ENCODE measurements at places on chromosomes 3 and 15.

GRCh38 chr3:173725507-173725906 lies 328.0 kb downstream of the NLGN1 start:
- DNase-seq = no peak

DNA sequence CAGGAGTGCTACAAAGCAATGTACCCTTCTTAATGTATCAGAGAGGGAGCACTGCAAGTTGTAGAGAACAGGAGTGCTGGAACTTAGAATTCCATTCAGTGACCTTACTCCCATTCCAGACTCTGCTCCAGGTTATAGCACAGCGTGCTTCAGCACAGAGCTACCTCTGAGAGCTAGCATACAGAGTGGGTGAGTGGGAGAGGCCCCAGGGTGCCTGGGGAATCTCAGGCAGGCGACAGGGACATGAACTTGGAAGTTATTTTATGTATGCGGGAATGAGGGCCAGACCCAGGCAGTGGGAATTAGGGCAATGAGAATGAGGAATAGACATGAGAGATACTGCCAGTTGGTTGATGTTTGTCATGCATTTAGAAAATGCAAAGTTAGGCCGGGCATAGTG lies 3.7 kb upstream of the KNG1 start:
- DNase-seq = no peak

- DNase-seq = no peak
Observed at GRCh38 chr3:16506884-16507577, 6.5 kb downstream of the RFTN1 start.

DNA sequence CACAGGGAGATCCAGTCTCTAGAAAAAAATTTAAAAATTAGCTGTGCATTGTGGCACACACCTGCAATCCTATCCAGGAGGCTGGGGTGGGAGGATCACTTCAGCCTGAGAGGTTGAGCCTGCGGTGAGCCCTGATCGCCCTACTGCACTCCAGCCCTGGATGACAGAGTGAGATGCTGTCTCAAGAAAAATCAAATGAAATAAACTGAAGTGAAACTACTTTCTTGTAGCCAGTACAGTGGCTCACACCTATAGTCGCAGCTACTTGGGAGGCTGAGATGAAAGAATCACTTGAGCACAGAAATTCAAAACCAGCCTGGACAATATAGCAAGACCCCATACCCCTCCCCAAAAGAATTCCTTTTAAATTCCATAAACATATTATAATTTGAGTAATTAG lies 35.4 kb downstream of the SMARCC1 start:
- no peak for DNase-seq

DNA sequence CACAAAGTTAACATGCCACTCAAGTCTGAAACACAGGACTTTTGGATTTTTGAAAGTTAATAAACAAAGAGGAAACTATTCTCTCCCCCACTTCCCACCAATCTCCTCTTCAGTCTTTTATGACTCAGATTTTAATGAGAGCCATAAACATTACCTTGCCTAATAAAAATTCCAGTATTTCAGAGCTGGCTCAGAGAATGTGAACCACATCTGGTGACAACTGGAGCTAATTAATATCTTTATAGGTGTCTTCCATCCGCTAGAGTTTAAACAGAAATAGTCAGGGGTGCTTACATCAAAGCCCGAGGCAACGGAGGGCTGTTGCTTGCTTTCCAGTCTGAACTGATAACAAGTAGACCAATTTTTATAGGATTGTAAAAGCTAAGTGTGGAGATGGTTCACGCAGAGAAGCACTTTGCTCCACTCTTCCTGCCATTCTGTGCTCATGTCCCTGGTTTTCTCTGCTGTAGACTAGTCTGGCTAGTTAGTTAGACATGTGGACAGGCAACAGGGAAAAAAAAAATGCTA lies 363.6 kb downstream of the NR2F2 start:
- DNase-seq = no peak

DNA sequence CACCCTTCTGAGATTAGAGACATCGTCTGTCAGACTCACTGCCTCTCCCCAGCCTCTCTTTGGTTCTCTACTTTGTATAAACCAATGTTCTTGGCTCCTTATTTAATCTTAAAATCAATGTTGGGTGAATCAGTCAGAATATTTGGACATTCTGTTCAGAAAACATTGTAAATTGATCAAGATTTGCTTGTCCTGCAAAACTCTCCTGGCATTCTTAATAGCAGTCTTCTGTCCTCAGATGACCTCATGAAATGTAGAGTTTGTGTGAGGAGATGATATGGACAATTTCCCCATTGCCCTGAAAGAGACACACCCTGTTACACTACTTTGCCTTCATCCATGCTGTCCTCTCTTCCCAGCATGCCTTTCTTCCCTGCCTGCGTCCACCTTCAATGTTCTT lies 33.6 kb downstream of the CD200R1L start:
- no peak for DNase-seq

DNA sequence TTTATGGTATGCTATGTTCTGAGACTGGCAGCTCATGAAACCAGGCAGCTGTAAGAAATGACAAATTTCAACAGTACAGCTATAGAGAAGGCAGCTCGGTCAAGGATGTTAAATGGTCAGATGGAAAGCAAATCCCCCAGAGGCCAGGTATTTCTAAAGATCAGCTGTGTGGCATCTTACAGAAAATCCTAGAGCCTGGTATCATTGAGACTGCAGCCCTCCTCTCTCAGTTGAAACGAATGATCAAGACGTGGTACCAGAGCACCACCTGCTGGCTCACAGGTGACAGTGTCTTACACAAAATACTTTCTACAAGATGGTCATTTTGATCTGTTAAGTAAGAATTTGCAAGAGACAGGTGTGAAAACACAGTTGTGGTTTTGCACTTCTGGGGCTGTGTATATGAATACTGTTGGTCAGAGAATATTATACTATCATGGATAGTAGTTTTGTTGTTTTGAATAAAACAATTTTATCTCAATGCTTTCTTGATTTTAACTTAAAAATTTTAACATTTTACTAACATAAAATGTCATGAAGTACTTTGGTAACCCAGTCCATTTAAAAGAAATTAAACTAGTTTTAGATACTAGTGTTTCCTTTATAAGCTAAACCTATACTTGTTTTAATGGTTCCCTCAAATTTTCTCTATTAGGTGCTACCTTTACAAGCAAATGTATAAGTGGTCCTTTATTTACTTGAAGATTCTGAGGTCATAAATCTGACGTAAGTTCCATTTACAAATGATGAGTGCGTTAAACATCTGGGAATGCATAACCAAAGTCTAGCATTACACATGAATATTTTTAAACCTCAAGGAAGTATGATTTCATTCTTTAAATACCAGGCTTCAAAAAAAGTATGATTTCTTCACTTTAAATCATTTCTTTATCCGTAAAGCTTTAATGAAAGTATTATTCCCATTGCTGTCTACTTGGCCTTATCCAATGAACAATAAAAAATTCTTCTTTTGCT lies 121.8 kb downstream of the PDZRN3 start:
- DNase-seq = peak; percentile 38

DNA sequence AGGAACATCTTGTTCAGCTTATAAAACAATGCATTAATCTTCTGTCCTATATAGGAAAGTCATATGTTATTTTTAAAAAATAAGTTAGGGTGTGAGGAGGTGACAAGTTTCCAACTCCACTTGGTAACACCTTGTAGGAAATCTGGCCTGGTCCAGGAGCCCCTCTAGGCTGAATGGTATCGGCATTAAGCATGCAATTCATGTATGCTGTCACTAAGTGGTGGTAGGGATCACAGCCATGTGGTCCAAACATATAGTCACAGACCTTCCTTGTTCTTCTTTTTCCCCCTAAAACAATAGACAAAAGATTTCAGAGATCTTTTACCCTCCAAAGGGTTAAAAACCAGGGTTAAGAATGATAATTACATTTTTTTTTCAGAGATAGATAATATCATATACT lies 4.2 kb upstream of the APBA2 start:
- DNase-seq = no peak

- no peak for DNase-seq
Observed at GRCh38 chr15:70337277-70338186, 239.8 kb upstream of the TLE3 start.

DNA sequence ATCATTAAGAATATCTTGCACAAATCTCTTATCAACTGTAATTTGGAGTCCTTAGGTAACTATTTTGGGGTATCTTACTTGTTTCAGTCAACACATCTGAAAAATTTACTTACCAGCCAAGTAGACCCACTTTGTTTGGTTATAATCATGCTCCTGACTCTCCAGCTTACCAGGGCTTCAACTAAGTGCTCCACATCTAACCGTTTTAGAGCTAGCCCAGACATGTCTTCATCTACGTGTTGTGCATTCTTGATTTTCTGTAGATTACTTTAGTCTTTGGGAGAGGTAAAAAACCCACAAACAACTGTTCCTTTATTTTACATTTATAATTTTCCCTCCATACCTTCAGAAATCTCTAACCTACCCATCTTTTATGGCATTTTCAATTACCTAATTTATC lies 17.2 kb downstream of the EAF2 start:
- DNase-seq = no peak

- DNase-seq = no peak
Observed at GRCh38 chr15:85515212-85515611, 134.8 kb downstream of the AKAP13 start.

GRCh38 chr3:45915518-45916231 lies 27.6 kb upstream of the CXCR6 start:
- DNase-seq = no peak

DNA sequence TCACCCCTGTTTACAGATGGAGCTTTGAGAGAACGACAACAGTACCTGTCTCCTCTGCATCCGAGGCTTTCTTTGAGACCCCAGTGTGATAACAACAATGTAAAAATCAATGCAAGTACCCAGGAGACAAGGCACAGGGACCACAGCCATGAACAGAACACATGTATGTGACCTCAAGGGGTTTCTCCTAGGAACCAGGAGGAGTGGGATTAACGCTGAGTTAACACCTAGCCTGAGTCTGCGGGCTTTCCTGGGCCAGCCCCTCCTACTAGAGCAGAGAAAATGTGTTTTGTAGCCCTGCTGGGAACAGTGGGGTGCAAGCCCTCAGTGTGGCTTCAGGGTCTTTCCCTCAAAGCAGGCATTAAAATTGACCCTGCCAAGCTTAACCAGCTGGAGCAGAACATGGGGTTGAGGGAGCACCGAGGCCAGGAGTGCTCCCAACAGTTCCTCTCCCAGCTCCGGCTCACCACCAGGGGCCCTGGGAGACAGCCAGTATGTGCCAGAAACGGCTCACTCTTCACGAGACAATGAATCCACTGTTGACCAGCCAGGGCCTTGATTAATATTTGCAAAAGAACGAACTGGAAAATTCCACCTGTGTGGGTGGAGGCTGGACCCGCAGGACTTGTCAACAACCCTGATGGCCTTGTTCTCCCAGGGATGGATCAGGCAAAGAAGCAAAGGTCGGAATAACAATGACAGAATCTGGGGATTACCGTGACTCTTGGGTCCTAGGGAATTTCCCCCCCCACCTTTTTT lies 3.6 kb downstream of the CHDH start:
- no peak for DNase-seq

DNA sequence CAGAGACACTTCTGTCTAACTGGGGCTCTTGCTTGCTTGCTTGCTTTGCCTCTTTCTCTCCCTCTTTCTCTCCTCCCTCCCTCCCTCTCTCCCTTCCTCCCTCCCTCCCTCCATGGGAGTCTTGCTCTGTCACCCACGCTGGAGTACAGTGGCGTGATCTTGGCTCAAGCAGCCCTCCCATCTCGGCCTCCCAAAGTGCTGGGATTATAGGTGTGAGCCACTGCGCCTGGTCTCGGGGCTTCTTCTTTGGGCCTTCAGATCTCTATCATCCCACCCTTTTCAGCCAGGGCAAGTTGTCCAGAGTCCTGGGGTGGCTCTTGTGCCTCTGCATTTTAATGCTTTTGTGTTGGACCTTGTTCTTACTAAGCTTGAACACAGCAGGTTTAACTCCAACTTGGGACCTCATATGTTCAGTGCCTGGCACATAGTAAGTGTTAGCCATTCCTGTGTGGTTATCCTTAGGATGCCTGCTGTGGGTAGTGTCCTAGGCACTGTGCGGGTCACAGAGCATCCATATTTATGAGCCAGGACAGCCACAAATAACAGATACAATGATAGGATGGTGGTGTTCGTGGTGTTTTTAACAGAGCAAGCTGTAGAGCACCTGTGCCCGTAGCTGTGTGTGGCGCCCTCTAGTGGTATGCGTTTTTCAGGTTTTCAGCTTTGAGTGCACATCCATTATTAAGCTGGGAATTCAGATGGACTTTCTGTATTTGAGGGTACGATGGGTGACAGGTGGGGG lies 75.1 kb downstream of the CCK start:
- peak; percentile 45 for DNase-seq

DNA sequence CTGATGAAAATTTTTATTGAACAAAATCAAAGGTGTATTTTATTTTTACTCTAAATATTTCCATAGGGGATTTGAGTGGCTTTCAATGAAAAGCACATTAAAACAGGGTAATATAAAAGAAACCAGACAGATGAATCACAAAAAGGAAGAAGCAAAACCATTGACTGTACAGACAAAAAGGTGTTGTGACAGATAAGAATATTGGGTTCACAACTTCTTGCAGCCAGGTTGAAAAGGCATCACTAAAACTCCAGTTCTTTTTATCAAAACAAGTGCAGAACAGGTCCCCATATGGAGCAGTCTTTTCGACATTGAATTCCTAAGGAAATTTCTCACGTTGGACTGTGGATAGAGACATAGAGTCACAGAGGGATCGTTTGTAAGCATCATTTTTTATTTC lies 53.8 kb downstream of the AGTR1 start:
- no peak for DNase-seq

GRCh38 chr3:549636-550035 lies 353.1 kb downstream of the CHL1 start:
- no peak for DNase-seq

GRCh38 chr3:123656691-123657090 lies 71.8 kb upstream of the HACD2 start:
- no peak for DNase-seq

- no peak for DNase-seq
Observed at GRCh38 chr3:177553579-177553978, 356.3 kb upstream of the TBL1XR1 start.

DNA sequence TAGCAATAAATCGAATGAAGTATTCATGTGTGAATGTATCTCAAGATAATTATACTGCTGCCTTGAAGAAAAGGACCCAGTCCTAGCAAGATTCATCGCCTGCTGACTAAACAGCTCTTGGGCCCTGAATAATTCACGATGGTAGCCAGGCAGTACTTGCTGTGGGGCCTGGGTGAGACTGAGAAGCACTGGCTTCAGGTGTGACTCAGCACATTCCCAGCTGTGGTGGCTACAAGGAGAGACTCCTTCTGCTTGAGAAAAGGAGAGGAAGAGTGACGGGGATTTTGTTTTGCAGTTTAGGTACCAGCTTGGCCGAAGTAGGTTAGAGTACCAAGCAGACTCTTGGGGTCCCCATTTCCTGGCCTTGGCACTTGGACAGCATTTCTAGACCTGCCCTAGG lies 47.6 kb upstream of the CD200R1L start:
- no peak for DNase-seq

Data from HL-60 (cell line).